Left hindlimb (tissue), 1 donor: ENCODE measurements at places on chromosomes 3 and 15.

GRCh38 chr3:58333206-58334012 lies 717 bp downstream of the PXK start:
- peak; percentile 54 for DNase-seq

GRCh38 chr15:40930430-40931299 lies 1.5 kb downstream of the DLL4 start:
- DNase-seq = peak; percentile 62

DNA sequence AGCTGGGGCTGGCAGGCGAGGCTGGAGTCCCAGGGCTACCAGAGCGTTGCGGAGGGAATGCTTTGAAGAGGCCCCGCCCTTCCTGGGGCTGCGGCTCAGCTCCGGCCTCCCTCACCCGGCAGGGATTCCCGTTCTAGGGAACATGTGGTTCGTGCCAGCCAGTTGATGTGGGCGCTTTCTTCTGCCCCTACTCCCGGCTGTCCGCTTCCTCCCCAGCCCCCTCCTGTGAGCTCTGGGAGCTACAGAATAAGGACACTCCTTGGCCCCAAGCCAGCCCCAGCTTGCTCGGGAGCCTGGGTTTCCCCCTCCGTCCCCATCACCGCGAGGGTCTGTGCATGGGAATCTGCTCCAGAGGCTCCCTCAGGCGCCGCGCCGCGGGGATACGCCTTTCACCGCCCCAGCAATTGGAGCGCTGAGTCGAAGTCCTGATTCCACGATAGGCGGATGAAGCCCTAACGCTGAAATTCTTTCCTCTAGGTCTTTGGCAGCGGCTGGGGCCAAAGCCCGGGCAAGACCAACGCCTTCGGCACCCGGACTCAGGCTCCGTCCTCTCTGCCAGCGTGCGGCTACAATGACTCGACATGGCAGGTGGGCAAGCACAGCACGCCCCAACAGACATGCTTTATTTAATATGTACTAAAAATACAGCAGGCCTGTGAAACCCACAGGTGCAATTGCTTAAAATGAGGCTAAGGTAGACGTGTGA lies 69.5 kb downstream of the KLF15 start:
- peak; percentile 74 for DNase-seq

DNA sequence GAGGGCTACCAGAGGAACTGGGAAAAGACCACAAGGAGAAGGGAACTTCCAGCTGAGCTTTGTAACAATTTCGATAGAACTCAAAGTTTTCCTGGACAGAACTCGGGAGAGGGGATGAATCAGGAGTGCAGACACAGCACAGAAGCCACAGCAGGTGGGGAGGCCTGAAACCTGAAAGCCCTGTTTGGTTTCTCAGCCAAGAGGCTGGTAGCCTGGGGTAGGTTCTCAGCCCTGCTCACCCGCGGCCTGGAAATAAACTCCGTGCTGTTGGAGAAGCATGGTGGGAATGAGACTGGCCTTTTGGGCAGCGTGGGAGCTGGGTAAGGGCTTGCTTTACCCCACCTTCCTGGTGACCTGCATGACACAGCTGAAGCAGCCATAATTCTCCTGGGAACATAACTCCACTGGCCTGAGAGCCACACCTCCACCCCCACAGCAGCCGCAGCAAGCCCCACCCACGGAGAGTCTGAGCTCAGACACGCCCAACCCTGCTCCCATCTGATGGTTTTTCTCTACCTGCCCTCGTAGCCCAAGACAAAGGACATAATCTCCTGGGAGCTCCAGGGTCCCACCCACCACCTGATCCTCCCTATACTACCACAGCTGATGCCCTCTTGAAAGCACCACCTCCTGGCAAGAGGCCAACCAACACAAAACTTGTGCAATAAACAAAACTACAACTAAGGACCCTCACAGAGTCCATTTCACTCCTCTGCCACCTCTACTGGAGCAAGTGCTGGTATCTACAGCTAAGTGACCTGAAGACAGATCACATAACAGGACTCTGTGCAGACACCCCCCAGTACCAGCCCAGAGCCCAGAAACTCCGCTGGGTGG lies 52.5 kb upstream of the CHRM5 start:
- no peak for DNase-seq
